EH (cell line): ENCODE measurements at places on chromosomes 3 and 15.

DNA sequence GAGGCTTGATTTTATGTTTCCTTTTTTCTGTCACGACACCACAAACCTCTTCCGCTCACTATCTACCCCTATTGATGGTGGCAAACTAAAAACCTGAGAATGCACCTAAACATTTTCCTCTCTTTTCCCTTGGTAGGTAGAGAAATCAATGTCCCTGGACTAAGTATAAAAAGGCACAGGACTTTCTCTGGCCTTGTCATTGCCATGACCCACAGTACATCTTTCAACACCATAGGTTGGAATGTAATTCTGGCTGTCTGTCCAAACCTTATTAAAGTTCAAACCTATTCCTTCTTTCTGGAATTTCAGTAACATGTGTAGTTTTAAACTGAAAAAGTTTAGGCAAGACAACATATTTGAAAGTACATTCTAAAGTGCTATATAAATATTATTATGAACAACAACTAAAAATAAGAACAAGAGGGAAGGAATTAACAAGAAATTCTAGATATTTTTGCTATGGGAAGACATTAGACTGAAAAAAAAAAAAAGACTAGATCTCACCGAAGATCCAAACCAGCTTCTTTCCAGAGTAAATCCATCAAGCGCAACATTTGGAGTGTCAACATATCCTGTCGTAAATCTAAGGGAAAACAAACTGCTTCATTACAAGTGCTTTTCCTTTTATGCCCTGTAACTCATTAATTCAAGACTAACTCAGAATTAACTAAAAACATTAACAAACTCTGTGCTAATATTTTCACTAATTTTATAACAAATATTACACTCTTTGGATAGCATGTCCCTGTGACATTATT is 73.1 kb downstream of the FAIM start:
- no peak for DNase-seq

- DNase-seq = no peak
These were observed 87.7 kb downstream of the MYO5A start for GRCh38 chr15:52440946-52441345.

- DNase-seq = peak; percentile 30
These were observed 9.8 kb downstream of the ISG20 start for GRCh38 chr15:88648357-88649214.

DNA sequence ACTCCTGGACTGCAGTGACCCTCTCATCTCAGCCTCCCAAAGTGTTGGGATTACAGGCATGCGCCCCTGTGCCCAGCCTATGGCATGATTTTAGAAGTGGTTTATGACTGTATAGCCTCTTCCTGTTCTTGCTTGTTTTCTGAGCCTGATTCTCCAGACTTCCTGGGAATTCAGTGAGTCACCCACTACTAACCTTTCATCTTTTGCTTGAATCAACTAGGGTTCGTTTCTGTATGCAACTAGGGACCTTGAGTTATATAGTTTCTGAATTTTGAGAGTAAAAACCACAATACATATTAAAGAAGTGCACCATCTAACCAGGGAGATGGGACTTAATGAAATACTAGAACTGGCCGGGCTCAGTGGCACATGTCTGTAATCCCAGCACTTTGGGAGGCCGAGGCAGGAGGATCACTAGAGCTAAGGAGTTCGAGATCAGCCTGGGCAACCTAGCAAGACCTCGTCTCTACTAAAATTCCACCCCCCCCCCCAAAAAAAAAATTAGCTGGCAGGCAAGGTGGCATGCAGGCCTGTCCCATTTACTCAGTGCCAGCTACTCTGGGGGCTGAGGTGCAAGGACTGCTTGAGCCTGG is 76.0 kb downstream of the ZNF609 start:
- DNase-seq = peak; percentile 89

- DNase-seq = peak; percentile 75
These were observed 23.1 kb downstream of the LRRC31 start for GRCh38 chr3:169846458-169847193.

GRCh38 chr3:42130329-42131070 is 39.3 kb downstream of the TRAK1 start:
- DNase-seq = no peak

DNA sequence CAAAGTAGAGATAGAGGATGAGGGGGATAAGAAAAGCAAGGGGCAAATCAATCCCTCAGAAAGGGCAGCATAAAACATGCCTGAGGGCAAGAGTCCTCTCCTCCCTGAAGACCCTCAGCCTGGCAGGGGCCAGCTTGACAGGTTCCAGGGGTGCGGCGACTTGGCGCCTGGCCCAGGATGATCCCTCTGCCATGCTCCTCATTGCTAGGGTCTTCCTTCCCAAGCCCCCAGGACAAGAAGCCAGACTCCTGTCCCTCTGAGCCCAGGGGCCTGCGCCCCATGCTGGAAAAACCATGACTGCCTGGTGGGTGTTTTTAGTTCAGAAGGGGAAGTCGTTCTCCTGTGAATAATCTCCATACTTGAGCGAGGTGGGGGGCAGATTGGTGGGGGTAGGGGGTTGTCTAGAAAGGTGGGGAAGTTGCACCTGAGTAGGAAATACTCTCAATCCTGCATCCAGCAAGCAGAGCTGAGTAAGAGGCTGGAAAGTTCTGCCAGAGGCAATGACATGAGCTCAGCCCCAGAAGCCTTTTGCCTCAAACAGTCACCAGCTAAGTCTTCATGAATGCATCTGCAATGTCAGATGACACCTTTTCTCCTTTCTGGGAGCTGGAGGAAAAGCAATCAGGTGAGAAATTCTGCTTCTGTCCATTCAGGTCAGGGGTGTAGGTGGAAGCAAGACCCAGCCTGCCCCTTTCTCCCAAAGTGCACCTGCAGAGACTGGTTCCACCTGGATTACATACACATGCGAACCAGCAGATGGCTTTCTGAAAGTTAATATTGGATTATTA is 18.3 kb downstream of the SLC12A8 start:
- no peak for DNase-seq

DNA sequence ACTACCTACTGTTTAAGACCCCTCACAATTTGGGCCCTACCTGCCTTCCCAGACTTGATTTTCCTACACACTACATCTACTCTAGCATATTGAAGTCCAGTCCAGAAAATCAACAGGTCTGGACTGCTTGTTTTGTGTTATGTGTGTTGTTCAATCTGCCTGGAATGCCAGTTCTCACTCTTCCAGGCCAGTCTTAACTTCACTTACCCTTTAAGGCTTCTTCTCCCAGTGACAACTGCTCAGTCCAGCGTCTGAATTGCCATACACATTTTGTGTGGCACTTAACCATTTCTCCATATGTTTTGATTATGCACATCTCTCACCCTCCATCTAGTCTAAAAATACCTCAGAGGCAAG is 1.1 kb downstream of the TICRR start:
- peak; percentile 27 for DNase-seq

DNA sequence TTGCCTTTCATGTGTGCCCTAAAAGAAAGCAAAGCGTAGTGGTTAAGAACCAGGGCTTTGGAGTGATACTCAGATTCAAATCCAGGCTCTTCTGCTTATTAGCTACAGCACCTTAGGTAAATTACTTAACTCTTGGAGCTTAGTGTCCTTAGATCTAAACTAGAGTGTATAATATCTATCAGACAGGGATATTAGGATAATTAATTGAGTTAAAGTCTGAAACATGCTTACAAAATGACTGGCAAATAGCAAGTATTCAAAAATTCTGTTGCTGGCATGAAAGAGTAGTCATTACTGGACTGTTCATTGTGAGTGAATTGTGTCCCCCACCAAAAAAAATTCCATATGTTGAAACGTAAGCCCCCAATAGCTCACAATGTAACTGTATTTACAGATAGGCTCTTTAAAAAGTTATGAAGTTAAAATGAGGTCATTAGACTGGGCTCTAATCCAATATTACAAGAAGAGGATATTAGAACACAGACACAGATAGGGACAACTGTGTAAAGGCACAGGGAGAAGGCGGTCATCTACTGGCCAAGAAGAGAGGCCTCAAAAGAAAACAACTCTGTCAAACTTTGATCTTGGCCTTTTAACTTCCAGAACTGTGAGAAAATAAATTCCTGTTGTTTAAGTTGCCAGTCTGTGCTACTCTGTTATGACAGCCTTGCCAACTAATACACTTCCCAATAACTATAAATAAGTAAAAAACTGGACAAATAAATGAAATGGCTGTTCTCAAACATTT is 60.4 kb upstream of the LRRC3B start:
- no peak for DNase-seq
